Activated naive CD4-positive, alpha-beta T cell (primary cell): ENCODE measurements at places on chromosomes 5 and 9.

GRCh38 chr5:1226839-1227581 is 1.8 kb downstream of the SLC6A18 start:
- DNase-seq = no peak

GRCh38 chr9:130390390-130390789 is 54.4 kb upstream of the ASS1 start:
- no peak for DNase-seq

DNA sequence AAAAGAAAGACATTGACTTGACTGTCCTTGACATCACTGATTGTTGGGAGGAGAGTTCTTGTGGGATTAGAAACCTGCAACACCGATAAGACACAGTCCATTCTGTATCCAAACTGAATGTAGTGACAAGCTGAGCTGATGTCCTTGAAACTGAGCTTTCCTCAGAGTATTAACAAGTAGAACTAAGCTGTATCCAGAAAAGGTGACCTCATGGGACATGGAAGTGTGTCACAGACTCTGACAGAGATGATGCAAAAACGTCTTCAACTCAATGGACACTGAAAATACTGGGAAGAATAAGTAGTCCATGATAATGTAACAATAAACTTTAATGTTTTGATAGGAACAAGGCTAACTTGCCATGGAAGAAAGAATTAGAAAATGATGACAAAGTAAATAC is 690.1 kb downstream of the CDH18 start:
- DNase-seq = no peak

DNA sequence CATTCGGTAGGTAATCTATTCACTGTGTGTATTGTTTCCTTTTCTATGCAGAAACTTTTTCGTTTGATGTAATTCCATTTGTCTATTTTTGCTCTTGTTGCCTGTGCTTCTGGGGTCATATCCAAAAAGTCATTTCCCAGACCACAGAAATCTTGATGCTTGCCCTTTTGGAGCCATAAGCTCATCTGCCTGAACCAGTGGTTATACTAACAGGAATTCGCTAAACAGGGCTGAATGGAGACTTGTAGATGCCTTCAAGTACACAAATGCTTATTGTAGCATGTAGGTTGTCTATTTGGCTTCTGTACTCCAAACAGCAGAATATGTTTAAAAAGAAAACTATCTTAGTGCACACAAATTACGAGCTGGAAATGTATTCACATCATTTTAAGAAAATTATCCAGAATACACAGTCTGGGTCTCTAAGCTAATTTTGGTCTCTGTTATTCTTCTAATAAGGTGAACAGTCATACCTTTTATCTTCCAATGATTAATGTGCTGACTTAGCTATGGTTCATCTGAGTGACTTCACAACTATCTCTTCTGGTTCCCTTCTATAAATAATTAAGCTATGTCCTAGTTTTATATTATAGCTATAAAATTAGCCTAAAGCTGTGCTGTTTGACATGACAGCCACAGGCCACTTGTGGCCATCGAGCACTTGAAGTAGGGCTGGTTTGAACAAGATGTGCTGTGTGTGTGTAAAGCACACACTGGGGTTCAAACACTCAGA is 87.6 kb downstream of the DAPK1 start:
- DNase-seq = no peak

- DNase-seq = no peak
Observed at GRCh38 chr5:90050103-90050502, 359.5 kb downstream of the CETN3 start.

DNA sequence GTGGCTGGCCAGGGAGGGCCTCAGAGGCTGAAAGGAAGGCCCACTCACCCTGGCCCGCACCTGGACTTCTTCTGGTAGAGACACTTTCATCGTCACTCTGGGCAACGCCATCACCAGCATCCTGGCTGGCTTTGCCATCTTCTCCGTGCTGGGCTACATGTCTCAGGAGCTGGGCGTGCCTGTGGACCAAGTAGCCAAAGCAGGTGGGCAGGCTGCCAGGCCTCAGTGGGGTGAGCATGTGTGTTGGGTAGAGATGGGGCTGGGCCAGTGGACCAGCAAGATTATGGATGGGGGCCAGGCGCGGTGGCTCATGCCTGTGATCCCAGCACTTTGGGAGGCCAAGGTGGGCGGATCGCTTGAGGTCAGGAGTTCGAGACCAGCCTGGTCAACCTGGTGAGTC is 12.6 kb downstream of the SLC6A7 start:
- no peak for DNase-seq

DNA sequence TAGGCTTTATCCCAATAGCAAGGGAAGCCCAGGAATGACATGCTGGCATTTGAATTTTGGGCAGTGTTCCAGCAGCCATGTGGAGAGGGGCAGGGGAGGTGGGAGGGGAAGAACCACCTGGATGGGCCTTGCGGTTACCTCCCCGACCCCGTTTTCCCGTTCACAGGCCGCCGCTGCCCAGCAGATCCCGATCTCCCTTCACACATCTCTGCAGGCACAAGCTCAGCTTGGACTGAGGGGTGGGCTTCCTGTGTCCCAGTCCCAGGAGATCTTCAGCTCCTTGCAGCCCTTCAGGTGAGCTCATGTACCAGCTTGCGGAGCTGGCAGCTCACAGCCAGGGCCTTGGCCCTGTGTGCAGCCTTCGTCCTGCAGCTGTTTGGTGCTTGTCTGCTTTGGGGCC is 15.7 kb upstream of the POMT1 start:
- DNase-seq = no peak

- no peak for DNase-seq
Observed at GRCh38 chr5:132819468-132819867, 6.4 kb downstream of the SOWAHA start.

DNA sequence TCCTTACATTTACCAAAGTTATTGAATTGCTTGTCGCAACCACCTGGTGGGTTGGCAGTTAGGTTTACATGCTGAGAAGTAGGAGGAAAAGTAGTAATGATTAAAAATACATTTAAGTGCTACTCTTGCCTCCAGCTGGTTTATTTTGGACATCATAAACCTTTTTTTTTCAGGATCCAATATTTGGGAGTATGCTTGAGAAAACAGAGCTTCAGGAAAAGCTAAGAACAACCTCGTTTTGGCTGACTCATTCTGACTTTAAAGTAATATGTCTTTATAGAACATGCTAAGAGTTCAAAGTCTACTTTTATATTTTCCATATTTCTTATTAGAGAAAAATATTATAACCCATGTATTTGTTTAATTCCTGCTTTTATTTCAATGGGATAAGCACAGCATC is 41.7 kb upstream of the BNC2 start:
- DNase-seq = no peak

GRCh38 chr5:83220331-83220730 is 143.0 kb downstream of the XRCC4 start:
- DNase-seq = no peak

- no peak for DNase-seq
Observed at GRCh38 chr5:58115811-58116210, 344.1 kb downstream of the PLK2 start.
